Stimulated activated CD4-positive, alpha-beta T cell treated with anti-CD3 and anti-CD28 coated beads, Interleukin-2, amount 100 ng/mL, for 24 hours (primary cell): ENCODE measurements at places on chromosomes 1 and 21.

- no peak for DNase-seq
Observed at GRCh38 chr1:81192647-81193642, 607.8 kb upstream of the ADGRL2 start.

DNA sequence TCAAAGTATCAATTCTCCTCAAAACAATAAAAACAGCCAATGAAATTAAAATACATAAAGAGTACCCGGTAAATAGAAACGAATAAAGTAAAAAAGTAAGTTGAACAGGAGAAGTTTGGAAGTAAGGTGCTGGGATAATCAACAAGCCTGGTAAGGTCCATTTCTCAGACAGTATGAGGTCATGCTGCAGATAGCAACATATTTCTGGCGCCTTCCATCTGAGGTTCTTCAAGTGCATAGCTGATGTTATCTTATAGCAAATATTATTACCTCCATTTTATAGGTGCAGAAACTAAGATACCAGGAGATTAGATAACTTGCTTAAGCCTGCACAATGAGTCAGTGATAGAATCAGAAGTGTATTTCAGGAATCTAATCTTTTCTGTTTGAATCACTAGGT lies 23.7 kb upstream of the CEP350 start:
- no peak for DNase-seq

DNA sequence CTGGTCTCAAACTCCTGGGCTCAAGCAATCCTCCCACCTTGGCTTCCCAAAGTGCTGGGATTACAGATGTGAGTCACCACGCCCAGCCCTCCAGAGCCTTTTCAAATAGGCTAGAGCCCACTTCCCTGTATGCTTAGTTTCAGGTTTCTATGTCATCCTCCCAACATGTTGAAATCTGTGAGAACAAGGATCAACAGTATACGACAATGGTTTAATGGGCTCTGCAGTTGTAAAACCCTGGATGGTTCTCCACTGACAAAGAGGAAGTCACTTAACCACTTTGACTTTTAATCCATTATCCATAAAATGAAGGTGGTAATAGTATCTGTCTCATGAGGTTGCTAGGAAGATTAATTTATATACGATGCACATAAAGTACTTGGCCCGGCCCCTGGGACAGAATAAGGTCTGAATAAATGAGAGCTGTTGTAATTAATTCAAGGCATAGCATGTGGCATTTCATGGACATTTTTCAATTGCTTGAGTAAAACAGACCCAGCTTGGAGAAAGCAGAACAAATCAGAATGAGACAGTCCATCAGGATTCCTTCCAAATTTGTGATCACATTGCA lies 113.9 kb upstream of the ZNF648 start:
- DNase-seq: no peak

DNA sequence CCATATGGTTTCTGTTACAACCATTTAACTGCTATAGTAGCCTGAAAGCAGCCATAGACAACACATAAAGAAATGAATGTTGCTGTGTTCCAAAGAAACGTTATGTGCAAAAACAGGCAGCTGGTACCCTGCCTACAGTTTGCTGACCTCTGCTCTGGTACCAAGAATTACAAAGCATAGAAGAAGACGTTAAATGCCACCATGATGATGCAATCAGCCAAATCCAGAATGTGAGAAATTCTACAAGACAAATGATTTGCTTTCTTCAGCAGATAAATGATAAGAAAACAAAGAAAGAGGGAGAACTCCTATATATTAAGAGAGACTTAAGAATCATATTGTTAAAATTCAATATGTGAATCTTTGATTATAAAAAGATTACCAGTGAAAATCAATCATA lies 97.8 kb upstream of the PDE4B start:
- DNase-seq: no peak

- no peak for DNase-seq
Observed at GRCh38 chr1:198986036-198986435, 347.2 kb downstream of the PTPRC start.

DNA sequence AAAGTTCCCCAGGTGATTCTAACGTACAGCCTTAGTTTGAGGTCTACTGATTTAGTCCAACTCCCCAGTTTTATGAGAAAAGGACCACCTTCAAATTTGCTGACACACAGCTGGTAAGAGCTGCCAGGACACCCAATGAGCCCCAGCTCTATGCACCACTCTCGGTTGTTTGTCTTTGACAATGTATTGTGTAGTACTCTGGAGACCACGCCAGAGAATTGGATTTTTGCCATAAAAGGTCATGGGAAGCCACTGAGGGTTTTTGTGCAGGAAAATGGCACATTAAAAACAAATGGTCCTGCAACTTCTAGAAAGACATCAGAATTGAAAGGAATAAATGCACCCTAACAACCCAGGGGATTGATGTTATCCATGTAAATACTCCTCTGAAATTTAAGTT lies 7.1 kb upstream of the IER5 start:
- no peak for DNase-seq

- DNase-seq: peak; percentile 52
Observed at GRCh38 chr1:71047635-71048607, at the start of gene PTGER3. Gene PTGER3 (minus strand): TSS chr1:71047816. CDS start chr1:71047577, 239 bp downstream.

DNA sequence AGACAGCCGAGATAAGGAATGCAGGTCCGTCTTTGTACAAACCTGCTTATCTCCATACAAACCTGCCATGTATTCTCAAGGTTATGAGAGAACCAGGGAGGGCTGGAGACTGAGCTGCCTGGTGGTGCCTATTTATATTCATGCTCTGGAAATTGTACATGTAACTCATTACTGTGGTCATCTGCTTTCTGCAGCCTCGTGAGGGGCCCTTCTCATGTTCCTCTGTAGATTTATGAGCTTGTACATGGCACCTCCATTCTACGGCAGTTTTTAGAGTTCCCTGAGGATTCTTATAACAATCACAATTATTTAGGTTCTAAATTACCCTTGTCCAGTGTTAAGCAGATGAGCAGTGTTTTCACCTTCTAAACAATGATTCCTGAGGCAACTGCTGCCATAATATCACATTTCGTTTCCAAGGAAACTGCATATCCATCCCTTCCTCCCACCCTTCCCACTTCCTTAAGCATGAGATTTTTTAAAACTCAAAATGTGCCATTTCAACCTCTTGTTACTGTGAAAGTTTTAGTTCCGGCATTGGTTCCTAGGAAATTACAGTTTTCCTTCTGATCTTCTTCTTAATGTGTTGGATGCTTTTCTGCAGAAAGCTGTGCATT lies 112.1 kb downstream of the ST6GALNAC3 start:
- no peak for DNase-seq

GRCh38 chr1:210237479-210237878 lies 4.9 kb downstream of the SERTAD4 start:
- DNase-seq: no peak

- DNase-seq: peak; percentile 50
Observed at GRCh38 chr1:91884459-91885212, 1.3 kb downstream of the TGFBR3 start.

DNA sequence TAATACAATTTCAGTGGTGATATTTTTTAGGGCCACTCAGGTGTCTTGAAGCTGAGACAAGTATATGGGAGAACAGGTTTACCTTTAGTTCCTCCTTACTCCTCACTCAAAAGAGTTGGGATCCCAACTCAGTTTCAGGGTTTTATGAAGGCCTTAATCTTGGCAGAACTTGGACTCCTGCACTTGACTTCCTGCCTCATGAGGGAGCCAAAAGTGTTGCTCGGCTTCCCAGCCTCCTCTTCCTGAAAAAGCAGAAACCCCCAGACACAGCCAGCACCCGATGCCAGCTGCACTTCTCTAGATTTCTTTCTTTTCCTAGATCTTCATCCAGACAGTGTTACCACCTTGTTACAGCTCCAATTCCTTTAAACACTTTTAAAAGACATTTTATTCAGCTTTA lies 70.8 kb upstream of the TMPRSS2 start:
- no peak for DNase-seq

GRCh38 chr1:27599605-27600497 lies 4.1 kb downstream of the AHDC1 start:
- no peak for DNase-seq

DNA sequence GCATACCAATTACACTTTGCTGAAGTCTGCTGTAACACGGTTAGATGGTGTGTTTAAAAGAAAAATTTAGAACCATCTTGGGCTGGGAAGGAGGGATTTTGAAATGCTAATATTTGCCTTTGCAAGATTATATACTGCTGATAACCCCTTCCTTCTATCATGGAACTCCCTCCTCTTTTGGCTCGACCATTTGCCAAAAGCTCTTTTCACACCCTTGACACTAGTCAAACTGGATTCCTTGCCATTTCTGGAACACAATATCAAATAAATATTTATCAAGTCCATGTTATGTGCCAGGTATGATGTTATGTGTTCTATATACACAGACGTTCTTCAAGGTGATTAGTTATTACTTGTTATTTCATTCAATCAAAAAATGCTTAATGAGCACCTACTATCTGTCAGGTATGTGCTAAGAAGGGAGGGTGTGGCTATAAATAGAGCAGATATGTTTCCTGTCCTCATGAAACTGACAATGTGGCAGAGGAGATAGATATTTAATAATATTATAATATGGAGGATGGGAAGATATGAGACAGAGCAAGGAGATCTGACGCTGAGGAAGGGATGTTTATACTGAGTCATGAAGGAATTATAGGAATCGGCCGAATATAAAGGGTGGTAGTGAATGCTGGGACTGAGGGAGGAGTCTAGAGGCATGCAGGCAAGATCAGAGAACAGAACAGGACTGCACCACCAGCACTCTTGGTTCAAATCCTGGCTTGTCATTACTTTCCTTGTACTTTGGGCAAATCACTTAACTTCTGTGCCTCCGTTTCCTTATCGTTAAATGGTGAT lies 16.1 kb upstream of the XPR1 start:
- DNase-seq: no peak

- no peak for DNase-seq
Observed at GRCh38 chr1:170407138-170407537, 124.8 kb upstream of the GORAB start.

DNA sequence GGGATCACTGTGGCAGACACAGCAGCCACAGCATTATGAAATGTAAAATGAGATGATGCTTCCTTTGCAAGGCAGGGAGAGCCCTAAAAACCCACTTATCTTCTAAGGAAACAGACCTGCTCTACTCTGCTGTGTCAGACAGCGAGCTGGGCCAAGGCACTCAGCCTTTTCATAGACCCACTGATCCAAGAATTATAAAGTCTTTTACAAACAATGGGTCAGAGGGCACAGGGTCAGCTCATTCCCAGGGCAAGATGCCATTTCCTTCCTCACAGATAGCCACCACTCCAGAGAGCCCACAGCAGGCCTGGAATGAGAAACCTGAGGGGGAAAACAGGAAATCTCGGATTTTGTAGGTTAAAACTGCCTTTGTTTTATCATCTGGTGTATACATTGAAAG lies 42.9 kb downstream of the CASQ2 start:
- DNase-seq: no peak

- DNase-seq: no peak
Observed at GRCh38 chr1:149846593-149847466, 52.5 kb upstream of the BOLA1 start.

DNA sequence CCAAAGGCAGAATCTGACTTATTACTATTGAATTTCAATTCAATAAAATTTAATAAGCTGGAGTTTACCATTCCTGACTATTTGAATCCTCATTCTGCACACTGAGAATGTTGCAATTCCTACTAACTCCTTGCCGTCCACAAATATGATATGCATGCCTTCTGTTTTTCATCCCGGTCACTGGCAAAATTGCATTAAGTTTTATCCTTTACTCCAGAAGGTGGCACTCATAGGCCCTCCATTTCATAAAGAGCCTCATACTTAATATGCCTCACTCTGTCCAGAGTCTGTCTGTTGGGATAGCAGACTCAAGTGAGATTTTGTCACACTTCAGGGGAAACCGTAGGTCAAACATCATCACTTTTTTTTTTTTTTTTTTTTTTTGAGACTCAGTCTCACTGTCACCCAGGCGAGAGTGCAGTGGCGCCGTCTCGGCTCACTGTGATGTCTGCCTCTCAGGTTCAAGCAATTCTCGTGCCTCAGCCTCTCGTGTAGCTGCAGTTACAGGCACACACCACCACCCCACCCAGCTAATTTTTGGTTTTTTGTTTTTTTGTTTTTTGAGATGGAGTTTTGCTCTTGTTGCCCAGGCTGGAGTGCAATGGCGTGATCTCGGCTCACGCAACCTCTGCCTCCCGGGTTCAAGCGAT lies 27.3 kb downstream of the F11R start:
- no peak for DNase-seq

DNA sequence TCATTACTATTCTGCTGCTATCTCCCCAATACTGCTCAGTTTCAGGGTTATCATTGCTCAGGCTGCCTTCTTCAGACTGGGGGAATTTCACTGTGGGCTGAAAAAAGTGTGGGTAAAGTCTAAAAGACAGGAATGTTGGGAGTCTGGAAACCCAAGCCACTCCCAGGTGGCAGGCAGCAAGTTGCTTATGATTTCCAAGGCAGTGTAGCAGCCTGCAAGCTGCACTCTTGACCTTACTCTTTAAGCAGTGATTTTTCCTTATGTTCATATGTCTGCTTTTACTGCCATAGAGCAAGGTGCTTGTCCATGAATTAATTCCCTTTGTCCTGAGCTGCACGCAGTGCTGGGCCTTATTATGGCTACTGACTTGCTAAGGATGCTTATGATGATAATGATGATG lies 53.1 kb downstream of the PHC2 start:
- no peak for DNase-seq

GRCh38 chr1:9500756-9501754 lies 38.2 kb upstream of the SLC25A33 start:
- DNase-seq: no peak

GRCh38 chr1:54291276-54292001 lies 91.5 kb downstream of the MRPL37 start:
- no peak for DNase-seq

GRCh38 chr21:36249576-36250422 lies 70.2 kb upstream of the MORC3 start:
- DNase-seq: no peak

- DNase-seq: no peak
Observed at GRCh38 chr1:24442764-24443163, 27.2 kb downstream of the NIPAL3 start.

- no peak for DNase-seq
Observed at GRCh38 chr1:78619032-78619431, 1.2 kb upstream of the IFI44L start.

- no peak for DNase-seq
Observed at GRCh38 chr1:18282851-18283600, 175.4 kb downstream of the IGSF21 start.

DNA sequence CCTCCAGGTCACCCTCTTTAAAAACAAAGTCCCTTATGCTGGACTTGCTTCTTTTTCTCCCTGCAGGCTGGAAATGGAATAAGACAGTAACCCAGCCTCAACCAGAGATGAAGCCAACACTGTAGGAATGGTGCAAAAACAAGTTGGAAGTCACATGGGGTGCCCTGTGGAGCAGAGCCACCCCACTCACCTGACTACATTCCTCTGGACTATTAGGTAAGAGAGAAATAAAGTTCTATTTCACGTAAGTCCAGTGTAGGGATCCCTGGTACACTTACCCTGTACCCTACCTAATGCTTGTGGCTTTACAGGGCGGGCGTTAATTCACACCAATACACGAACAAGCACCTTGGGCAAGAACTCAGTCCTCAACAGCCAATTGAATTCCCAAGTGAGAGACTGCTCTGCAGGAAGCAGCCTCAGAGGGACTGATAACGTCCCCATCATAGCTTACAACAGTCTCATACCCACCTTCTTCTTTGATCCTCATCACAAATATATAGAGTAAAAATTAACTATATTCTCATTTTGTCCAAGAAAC lies 112.5 kb upstream of the FGGY start:
- DNase-seq: no peak

GRCh38 chr1:165325460-165326203 lies 30.9 kb downstream of the LMX1A start:
- DNase-seq: no peak

- no peak for DNase-seq
Observed at GRCh38 chr1:159334797-159335196, 32.7 kb downstream of the FCER1A start.

- no peak for DNase-seq
Observed at GRCh38 chr1:17736625-17737024, 18.5 kb upstream of the ACTL8 start.
